ENCODE measurements at places on chromosomes 3 and 15.

GRCh38 chr3:48561045-48561736 is 2.4 kb downstream of the UCN2 start:
- DNase-seq, result peak; percentile 77

DNA sequence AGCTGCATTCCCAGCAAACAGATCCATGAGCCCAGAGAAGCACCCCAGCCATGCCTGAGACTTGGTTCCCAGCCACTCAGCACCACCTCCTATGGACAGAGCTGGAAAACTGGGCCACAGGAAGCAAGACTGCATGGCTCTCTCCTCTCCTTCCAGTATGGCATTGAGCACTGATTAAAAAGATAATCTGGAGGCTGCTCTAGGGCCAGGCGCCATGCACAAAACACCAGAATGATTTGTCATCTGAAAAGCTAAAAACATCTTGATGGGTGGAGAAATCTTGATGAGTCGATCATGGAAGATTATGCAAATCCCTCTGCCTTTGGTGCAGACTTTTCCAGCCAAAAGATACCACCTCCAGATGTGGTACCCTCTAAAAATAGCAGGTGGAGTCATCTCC is 62.7 kb upstream of the MRPS22 start:
- DNase-seq, result no peak

DNA sequence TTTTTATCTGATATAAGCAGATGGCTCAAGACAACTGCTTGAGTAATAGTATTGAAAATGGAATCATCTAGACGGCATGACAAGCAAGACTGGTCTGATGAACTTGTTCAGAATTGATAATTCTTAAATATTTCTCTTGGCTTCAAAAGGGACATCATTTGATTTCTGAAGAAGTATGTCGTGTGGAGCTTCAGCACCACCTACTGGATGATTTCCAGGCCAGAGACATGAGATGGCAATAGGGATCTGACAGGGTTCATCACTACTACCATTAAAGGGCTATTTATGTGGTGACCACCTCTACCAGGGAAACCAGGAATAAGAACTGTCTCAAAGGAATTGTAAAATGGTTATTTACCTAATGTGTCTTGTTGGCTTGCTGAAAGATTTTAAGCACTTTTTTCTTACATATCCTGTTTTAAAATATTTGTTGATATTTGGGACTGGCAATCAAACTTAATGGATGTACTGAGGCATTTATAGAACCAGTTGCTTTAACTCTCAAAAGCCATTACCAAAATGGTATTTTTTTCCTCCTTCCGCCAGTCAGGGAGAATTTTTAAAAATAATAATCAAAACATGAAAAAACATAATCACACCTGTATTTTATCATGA is 99.5 kb upstream of the FAM98B start:
- peak; percentile 90 for DNase-seq

GRCh38 chr15:30990036-30990435 is 1.4 kb downstream of the MTMR10 start:
- peak; percentile 25 for DNase-seq

GRCh38 chr15:64917211-64917610 is 5.5 kb downstream of the ANKDD1A start:
- no peak for DNase-seq

DNA sequence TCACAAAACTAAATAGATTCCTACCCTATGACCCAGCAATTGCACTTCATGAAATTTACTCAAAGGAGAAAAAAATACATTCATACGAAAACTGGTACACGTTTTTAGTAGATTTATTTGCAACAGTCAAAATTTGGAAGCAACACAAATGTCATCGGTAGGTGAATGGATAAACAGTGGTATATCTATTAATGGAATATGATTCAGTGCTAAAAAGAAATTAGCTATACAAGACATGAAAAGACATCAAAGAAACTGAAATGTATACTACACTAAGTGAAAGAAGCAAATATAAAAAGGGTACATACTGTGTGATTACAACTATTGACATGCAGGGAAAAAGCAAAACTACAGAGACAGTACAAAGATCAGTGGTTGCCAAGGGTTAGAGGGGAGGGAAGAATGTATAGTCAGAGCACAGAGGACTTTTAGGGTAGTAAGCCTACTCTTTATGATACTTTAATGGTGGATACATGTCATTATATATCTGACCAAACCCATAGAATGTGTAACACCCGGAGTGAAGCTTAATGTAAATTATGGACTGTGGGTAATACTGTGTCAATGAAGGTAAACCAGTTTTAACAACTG is 31.6 kb downstream of the RFX7 start:
- DNase-seq, result no peak

DNA sequence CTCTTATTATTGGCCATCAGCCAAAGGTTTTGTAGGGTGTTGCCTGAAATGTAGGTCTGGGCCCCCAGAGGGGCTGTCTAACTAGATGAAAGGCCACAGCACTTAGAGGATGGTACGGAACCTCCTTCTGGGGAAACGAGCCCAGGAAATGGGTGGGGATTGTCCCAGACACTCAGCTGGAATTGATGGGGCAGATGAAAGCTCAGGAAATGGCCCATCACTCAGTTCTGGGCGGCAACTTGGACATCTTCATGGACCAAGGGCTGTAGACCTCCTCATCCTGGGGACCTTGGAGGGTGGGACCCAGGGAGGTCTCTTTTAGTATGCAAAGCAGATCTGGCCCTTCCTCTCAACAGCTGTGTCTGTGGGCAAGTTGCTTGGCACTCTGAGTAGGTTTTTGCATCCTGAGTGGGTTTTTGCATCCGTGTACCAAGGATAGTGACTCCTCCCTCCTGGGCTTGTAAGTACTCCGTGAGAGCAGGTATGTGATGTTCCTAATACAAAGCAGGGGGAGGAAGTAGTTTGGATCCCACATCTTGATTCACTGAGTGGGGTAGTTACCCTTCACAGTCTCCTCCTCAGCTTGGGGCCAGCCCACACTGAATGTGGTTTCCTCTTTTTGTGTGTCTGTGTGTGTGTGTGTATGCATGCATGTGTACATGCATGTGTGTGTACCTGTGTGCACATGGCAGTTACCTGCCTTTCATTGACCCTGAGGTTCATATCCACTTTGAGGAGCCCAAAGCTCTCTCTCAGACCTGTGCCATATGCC is 292.0 kb downstream of the RPLP1 start:
- no peak for DNase-seq

GRCh38 chr3:156723182-156723619 is 48.8 kb downstream of the TIPARP start:
- no peak for DNase-seq

- peak; percentile 96 for DNase-seq
These were observed at the start of gene STXBP5L for GRCh38 chr3:120908030-120908794. STXBP5L (plus strand) TSS chr3:120908205; CDS start chr3:120909579, 1,374 bp downstream.

DNA sequence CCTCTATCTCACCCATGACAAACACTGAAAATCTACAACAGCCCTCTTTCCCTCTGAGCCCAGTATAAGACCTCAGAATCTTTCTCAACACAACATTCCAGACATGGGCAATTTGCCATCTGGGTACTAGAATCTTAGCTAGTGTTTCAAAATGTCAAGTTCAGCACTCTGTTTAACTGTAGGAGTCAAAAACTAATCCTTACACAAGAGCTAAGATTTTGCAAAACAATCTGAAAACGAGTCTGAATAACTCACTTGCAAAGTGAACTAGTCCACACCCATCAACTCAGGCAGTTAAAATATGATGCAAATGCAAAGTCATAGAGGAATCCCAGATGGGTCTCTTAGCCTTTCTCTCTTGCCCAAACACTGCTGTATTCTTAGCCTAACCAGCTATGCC is 67.8 kb downstream of the GPR176 start:
- DNase-seq, result no peak

DNA sequence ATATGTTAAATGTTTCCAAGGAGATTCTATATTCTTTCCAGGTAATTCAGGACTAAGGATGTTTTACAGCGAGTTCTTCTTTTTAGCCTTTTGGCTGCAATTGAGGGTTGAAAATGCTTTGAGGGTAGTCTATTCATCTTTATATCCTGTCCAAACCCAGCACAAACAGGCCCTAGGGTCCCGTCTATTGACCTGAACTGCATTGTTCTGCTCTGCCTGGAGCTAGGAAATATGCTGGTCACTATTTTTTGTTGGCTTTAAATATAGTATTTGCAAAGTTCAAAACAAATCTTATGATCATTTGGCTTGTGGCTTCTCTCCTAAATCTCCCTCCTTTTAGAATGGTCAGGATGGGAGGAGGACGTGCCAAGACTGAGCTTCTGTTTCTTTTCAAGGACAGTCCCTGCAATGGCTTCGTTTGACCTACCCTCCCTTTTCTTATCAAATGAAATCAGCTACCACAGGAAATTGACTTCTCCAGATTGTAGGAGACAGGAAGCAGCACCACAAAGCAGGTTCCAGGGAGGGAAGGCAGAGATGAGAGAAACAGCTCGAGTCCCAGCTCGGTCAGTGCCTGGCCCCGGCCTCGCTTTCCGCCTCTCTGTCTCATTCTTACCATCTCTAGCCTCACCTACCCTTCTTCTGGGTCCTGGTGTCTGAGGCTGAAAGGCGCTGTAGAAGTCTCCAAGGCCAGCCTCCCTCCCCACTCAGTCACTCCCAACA is 27.6 kb upstream of the NRROS start:
- no peak for DNase-seq

DNA sequence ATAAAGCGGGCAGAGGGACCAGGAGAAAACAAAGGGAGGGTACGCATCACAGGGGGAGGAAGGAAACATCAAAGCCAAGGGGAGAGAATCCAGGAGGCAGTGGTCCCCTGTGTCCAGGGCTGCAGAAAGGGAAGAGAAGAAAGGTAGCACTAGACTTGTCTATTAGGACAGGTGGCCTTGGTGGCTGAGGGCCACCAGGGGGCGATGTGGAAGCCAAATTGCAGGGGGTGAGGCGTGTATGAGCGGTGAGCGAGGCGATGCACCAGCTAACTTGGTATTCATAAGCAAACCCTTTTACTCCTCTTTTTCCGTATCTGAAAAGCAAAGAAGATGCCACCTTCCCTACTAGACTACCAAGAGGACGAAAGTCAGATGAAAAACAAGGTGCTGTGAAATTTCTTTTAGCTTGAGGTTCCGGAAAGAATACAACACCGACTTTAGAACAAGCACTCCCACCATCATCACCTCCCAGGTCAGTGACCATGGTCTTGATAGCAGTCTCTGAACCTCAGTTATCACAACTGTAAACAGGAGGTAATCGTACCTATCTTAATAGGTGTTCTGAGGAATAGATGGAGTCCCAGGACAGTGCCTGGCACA is 654.4 kb upstream of the ADAMTS9 start:
- DNase-seq, result peak; percentile 42

GRCh38 chr3:148146947-148147826 is 550.5 kb upstream of the AGTR1 start:
- DNase-seq, result no peak

DNA sequence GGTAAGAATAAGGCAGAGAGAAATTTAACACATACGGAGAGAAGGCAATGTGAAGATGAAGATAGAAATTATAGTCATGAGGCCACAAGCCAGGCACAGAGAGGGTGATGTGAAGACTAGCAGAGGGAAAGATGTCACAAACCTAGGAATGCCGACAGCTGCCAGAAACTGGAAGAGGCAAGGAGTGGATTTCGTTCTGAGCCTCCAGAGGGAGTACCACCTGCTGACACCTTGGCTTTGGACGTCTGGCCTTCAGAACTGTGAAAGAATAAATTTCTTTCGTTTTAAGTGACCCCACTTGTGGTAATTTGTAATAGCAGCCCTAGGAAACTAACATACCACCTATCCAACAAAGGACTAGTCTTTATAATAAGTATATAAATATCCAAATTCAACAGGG is 5.0 kb upstream of the SGO1 start:
- DNase-seq, result no peak

DNA sequence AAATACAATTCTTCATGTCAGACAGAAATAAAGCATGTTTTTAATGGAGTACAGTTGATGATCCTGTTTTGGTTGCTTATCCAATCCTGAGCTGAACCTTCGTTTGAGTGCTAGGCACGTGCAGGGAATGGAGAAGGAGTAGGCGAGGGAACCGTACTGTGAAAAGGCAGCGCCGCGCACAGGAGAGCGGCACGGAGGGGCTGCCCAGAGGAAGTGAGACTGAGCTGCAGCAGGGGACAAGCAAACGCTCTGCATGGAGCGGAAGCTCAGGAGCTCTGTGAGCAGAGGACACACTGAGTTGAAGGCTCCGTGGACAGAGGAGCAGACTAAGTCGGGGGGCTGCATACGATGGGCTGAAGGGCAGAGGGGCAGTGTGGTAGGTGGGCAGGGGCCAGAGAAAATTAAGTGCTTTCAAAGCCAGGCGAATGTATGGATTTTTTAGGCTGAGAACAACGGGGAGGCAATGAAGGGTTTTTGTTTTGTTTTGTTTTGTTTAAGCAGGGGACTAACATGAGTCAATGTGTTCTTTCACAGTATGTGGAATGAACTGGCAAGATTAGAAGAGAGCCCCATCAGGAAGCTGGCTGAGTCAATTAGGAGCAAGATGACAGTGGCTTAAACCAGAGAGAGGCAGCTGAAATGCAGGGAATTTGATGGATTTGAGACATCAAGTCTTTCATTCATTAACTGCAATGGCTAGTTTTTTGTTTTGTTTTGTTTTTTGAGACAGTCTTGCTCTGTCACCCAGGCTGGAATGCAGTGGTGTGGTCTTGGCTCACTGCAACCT is 23.8 kb upstream of the TM2D3 start:
- peak; percentile 11 for DNase-seq

GRCh38 chr3:127755305-127755681 is 67.0 kb downstream of the MGLL start:
- DNase-seq, result no peak
